ENCODE measurements at places on chromosomes 11 and 22.

GRCh38 chr11:103167166-103167565 lies 57.9 kb downstream of the DYNC2H1 start:
- DNase-seq = no peak

DNA sequence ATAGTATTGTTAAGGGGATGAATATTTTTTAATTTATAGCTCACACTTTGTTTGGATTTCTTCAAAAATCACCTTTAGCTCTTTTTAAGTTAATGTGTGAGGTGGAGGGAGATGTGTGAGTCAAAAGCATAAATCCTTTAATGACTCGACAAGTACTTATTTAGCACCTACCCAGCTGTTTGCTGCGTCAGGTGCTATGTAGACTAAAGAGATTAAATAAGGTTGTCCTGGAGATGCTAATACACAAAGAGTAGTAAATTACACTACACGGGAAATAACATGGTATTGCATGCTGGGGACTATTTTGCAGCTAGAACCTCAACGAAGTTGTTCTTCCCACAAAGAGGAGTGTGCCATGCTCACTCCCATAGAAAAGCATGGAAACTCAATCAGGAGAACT lies 583.3 kb upstream of the TENM4 start:
- no peak for DNase-seq

- no peak for DNase-seq
Observed at GRCh38 chr11:11081776-11082175, 223.9 kb upstream of the ZBED5 start.

- DNase-seq = no peak
Observed at GRCh38 chr22:47162865-47163264, 400.4 kb downstream of the TBC1D22A start.

DNA sequence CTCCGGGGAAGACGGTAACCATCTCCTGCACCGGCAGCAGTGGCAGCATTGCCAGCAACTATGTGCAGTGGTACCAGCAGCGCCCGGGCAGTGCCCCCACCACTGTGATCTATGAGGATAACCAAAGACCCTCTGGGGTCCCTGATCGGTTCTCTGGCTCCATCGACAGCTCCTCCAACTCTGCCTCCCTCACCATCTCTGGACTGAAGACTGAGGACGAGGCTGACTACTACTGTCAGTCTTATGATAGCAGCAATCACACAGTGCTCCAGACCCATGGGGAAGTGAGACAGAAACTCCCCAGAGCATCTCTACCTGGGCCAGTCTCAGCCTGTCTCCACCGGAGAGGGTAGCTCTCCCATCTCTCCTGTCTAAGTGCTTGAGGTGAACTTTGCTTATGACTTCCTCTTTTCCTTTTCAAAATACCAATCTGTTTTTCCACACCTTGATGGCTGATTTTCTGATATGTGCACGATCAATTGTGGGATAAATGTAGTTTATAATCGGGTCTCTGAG lies 48.5 kb upstream of the VPREB1 start:
- no peak for DNase-seq

DNA sequence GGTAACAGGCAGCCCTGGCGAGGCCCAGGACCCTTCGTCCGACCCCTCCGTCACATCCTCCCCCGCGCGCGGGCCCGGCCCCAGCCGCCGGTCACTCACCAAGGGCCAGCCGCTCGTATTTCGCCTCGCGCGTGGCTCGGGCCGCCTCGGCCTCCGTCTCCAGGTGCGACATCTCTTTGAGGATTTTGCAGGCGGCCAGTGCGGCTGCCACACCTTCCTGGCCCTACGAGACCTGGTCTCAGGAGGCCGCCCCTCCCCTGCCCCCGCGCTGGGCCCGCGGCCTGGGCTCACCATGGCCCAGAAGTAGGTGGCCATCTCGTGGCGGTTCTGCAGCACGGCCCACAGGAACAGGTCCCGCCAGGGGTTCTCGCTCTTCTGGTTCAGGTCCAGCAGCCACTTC lies 14.1 kb downstream of the TSSC4 start:
- DNase-seq = no peak

- no peak for DNase-seq
Observed at GRCh38 chr11:95182397-95182796, 48.6 kb downstream of the SESN3 start.

- DNase-seq = no peak
Observed at GRCh38 chr11:103587901-103588788, 448.3 kb upstream of the DDI1 start.

GRCh38 chr11:70525006-70525405 lies 126.7 kb downstream of the CTTN start:
- no peak for DNase-seq

- no peak for DNase-seq
Observed at GRCh38 chr11:93984196-93984567, 37.0 kb upstream of the HEPHL1 start.

DNA sequence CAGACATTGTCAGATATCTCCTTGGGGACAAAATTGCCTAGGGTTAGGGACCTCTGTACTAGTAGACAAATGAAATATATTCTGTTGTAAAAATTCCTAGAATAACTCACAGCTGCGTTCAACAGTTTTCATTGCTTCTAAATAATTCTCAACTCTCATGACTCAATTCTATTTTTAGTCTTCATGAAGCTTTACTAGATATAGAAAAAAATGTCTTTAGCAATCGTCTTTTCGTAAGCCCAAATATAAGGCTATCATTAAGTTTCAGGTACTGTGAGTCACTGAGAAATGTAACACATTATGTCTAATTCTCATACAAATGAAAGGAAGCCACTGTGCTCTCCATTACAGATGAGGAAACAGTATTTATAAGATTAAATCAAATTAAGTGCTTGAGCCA lies 6.4 kb downstream of the MMP12 start:
- no peak for DNase-seq

- no peak for DNase-seq
Observed at GRCh38 chr11:61955422-61956135, 5.4 kb downstream of the BEST1 start.

GRCh38 chr22:33076343-33076742 lies 18.2 kb upstream of the SYN3 start:
- DNase-seq = peak; percentile 32

DNA sequence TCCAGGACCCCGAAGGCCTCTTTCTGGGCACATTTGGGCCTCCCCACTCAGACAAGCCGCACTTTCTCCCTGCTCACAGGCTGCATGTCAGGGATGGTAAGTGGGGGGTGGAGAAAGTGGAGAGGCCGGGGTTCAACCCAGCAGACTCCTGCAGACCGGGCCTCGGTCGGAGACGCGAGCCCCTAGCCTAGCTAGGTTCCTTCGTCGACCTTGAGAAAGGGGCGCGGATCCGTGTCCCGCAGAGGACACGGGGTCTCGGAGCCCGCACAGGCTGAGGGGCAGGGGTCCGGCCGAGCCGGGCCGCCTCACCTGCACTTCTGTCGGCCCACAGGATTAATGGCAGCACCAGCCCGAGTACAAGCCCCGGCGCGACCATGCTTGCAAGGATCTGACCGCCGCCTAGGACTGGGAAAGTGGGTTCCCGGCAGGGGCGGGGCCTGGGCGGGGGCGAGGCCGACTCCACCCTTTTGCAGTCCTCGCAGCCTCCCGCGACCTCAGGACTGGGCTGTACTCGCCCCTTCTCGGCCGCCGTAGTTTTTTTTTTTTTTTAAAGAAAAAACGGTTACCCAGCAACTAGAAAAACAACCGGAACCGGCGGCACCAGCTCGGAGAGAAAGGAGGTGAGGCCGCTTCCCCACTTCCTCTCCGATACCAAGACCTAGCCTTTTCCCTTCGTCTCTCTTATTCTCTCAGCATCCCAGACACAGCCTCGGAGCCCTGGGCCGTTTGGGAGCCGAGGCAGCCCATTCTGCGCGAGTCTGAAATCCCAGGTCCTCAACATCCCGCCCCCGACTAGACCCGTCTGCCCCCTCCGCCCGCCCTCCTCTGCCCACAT lies at the start of the genes SIAE and SPA17:
SIAE (minus strand) TSS at position 407 of the 835 bp plus-strand sequence; CDS start at position 376, 31 bp downstream.
SPA17 (plus strand) TSS at position 572 of the 835 bp plus-strand sequence. CDS start 1,361 bp downstream, outside the sequence.
- peak; percentile 97 for DNase-seq

DNA sequence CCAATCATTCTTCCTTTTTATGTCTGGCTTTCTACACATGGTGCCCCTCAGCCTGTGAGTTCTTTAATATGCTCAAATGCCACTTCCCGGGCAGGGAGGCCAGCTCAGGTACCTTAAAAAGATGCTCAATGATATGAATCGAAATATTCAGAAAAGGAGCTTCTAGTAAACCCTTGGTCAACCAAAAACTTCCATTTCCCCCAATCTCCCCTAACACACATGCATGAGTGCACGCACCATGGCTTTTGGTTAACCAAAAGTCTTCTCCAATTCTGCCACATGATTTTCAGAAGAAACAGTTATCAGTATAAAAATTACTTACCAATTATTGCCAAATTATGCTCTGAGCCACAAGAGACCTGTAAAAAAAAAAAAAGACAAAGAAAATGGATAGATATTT lies 135.0 kb downstream of the SERGEF start:
- no peak for DNase-seq

DNA sequence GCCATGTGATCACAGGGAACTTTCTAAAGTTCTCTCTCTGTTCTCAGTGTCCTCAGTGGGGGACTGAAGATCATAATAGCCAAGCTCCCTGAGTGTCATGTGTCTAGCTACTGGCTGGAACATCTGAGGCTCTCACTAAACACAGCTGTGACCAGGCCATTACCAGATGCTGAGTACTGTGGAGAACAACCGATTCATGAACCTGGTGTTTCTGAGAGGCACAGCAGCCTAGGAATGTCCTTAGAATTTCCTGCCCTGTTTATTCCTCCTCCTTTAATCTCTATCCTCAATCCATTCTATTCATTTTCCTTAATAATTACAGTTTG lies 93.0 kb downstream of the ME3 start:
- no peak for DNase-seq

GRCh38 chr11:8093931-8094575 lies 13.0 kb downstream of the TUB start:
- no peak for DNase-seq

GRCh38 chr11:13705710-13706109 lies 37.2 kb downstream of the FAR1 start:
- no peak for DNase-seq

DNA sequence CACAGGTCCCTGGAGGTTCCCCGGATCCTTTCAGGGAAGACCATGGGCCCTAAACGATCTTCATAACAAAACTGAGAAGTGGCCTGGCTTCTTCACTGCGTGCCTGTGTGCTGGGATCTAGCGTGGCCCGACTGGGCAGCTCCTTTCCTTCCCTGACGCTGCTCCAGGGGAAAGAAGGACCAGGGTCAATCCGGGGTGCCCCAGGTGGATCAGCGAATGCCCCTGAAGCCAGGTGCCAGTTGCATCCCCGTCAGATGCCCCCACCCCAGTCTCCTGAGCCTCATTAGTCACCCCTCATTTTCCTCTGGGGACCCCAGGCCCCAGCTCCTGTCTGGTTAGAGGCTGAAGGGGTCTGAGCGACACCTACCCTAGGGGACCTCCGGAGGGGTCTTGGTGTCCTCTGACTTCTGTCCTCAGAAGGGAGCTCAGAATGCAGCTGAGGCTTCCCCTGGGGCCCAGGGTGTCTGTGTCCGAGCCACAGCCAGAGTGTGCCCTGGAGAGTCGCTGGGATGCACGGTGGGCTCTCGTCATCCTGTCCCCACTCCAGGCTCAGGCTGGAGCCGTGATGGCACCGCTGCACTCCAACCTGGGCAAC lies 18.7 kb upstream of the MUC6 start:
- DNase-seq = no peak

GRCh38 chr11:83035070-83035854 lies 36.4 kb downstream of the RAB30 start:
- DNase-seq = no peak

DNA sequence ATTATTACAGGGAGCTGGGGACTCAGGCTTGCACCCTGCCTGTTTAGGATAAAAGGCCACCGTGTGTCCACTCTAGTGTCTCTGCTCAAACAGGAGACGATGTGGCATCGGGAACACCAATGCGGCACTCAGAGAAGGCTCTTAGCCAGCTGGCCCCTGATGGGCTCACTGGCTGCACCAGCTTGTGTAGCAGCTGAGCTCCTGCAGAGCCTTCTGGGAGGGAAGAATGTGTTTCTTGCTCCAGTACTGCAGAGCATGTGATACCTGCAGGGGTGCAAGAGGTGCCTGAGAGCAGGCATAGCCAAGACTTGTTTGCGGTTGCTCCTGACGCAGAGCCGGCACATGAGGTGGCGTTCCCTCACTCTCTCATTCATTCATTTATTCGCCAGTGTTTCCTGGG lies 44.4 kb upstream of the KCNQ1OT1 start:
- DNase-seq = no peak

DNA sequence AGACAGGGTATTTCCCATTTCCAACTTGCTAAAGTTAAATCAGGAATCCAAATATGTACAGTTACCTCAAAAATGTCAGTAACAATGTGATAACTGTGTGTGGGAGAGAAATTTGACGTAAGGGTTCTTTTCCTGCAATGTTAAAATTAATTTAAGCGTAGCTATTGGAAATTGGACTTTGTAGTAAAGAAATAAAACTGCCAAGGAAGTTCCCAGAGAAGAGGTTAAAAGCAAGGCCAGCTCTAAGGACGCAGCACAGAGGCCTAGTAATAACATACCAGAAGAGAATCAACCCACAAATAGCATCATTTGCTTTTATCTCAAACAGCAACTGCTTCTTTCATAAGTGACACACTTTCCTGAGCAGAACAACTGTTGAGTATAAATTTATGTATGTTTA lies 36.8 kb upstream of the GRIA4 start:
- no peak for DNase-seq

DNA sequence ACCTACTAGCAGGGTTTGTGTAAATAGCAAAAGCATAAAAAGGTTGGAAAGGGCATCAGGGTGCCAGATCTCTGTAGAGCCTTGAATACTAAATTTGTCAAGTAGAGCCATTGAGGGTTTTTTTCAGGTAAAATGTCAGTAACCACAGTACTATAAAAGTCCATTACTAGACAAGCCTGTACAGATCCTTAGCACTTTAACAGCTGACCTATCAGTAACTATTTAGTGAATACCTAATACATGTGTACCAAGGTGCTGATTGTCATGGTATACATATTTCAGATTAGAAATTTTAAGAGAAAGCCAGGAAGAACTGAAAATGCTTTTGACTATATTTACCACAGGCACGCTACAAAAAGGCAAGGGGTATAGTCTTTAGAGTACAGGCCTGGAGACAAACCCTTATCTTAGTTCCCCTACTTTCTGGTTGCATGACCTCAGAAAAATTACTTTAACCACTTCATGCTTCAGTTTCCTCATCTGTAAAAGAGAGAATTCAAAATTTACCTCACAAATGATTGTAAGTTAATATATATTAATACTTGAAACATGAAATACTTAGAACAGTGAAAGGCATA lies 57.9 kb downstream of the RAB38 start:
- no peak for DNase-seq

DNA sequence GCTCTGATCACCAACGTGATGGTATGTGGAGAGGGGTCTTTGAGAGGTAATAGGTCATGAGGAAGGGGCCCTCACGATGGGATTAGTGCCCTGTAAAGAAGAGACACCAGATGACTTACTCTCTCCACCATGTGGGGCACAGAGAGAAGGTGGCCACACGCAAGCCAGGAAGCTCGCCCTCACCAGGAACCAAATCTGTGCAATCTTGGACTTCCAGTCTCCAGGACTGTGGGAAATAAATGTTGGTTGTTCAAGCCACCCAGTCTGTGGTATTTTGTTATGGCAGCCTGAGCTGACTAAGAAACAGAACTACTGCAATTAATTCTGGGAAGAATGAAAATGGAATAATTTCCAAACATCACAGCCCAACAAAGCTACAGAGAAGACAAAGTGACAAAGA lies 117.5 kb downstream of the SNX19 start:
- DNase-seq = no peak

GRCh38 chr11:9219572-9219971 lies 45.6 kb downstream of the DENND5A start:
- peak; percentile 54 for DNase-seq

GRCh38 chr11:79018371-79018849 lies 422.4 kb downstream of the TENM4 start:
- peak; percentile 33 for DNase-seq
